OCI-LY7 (cell line): ENCODE measurements at places on chromosomes 2 and 18. TPM values are rescaled to one million over a fixed set of nuclear protein-coding genes. Genes with fewer than 3 reads are reported as not detected.

Gene ZSWIM2
- not detected in 2 replicates for total RNA-seq

Gene ALK
- total RNA-seq: not detected in 2 replicates

Gene AQP12A
- not detected in 2 replicates for total RNA-seq

Gene THAP4
- total RNA-seq: 55.6 and 61.6 TPM in 2 replicates

Gene MZT2A
- 305 and 332 TPM in 2 replicates for total RNA-seq

Gene EHD3
- 2.5 and 3.4 TPM in 2 replicates for total RNA-seq

Gene ALLC
- not detected in 2 replicates for total RNA-seq

Gene AMMECR1L
- total RNA-seq: 16.7 and 17.1 TPM in 2 replicates

Gene TIMM21
- 20.7 and 25.2 TPM in 2 replicates for total RNA-seq

Gene DYNAP
- total RNA-seq: not detected in 2 replicates

Gene RETREG2
- 74.6 and 88.2 TPM in 2 replicates for total RNA-seq

Gene FOXI3
- total RNA-seq: not detected in 2 replicates

Gene MC2R
- total RNA-seq: not detected in 2 replicates
